Nucleus accumbens (tissue), 56 donors: ENCODE measurements at places on chromosomes 11 and 22.
A peak's percentile ranks its signal among the peaks of the same experiment; 100 is the strongest.

- no peak for DNase-seq
These were observed 75.7 kb downstream of the SCUBE1 start for GRCh38 chr22:43267332-43267980.

- peak; percentile 66 for DNase-seq
These were observed 33.7 kb upstream of the APOBEC3A start for GRCh38 chr22:38923463-38924346.

GRCh38 chr22:21009638-21010425 is 5.1 kb upstream of the P2RX6 start:
- no peak for DNase-seq

DNA sequence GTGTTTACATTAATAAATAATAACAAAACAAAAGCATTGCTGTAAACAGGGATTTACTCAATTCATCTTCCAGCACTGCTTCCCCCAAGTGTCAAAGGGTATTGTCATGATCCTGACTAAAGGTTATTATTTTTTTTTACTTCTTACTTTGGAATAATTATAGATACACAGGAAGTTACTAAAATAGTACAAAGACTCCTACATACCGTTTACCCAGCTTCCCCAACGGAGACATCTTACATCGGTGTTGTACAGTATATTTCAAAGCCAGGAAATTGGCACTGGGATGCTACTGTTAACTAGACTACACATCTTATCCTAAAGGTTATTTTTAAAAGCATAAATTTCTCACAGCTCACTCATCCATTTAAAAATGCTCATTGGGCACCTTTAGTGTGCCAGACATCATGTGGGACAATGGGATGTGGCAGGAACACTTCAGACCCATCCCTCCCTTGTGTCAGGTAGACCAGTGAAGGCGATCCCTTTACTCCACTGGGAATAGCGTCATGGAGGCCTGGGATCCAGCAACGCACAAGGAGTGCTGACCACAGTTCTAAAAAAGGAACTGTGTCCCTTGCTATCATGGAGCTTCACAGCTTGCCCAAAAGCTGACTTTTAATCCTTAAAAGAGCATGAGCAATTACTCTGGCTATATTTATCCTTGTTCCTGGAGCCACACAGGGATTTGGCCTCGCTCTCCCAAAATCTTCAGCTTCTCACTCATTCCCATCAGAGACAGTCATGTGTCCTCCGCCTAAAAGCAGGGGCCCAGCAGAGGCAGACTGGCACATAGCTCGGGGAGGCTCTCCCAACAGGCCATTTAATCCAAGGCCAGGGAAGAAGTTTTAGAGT is 3.1 kb upstream of the IRAG1 start:
- DNase-seq, result no peak

GRCh38 chr11:211295-211694 is 3.8 kb downstream of the RIC8A start:
- DNase-seq, result no peak

DNA sequence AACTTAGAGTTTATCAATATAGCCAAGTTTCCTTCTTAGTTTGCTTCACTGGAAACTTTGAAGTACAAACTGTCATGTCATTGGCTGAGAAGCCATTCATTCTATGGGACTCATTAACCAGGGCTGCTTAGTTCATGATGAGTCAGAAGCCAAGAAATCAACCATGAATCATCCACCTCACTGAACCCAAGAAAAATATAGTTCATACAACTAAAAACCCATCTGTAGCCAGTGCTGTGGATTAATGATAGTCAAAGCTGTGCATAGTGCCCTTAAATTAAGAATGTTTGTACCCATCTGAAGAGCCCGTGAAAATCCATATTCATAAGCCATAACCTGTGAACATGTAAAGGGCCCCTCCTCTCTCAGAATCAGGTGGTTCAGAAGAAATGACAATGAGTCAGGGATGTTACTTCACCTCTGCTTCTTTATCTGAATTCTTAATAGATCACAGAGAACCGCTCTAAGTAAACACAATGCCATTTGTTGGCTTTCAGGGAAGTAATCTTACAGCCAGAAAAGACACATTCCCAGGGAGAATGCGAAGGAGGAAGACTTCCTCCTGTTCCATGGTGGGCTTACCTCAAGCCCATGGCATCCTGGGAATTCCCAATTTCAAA is 25.4 kb downstream of the MMP20 start:
- no peak for DNase-seq

- no peak for DNase-seq
These were observed 105.0 kb downstream of the FAT3 start for GRCh38 chr11:92329646-92330045.

GRCh38 chr11:134596404-134596803 is 184.4 kb upstream of the B3GAT1 start:
- no peak for DNase-seq

GRCh38 chr22:22057617-22058378 is 75.2 kb upstream of the TOP3B start:
- DNase-seq, result no peak

GRCh38 chr11:128462922-128463321 is 124.4 kb downstream of the ETS1 start:
- DNase-seq, result no peak
